ENCODE measurements at places on chromosomes 7 and 10.
A peak's percentile ranks its signal among the peaks of the same experiment; 100 is the strongest.

DNA sequence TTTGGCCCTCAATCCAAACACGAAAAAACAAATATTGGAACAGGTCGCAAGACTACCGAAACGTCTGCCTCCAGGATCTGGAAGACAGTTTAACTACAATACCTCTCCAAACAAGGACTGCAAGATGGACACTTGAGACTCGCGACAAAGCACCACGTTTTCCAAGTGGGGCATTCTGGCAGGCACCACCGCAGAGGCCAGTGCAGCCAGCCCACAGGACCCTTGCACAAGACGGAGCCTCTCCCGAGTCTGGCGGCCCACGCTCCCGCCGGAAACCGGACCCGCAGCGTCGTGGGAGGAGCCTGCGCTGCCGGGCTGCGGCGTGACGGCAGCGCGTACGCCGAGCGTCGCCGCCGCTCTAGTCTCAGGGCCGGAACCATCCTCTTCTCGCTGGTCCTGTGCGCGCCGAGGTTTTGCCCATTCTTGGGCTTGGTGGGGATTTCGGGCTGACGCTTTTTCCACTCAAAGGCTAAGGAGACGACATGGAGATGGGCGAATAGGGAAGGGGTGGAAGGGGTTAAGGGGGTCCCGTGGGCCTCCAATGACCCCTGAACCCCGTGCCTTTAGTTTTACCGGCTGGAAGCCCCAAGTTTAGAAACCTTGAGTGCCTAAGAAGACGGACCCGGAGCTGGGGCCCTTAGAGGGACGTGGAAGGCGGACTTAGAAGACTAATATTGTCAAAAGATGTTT, at the start of gene ORC5:
TSS of gene ORC5 (minus strand) at position 283 of the 690 bp plus-strand sequence. CDS start at position 174, 109 bp downstream.
- peak; percentile 72 for DNase-seq

DNA sequence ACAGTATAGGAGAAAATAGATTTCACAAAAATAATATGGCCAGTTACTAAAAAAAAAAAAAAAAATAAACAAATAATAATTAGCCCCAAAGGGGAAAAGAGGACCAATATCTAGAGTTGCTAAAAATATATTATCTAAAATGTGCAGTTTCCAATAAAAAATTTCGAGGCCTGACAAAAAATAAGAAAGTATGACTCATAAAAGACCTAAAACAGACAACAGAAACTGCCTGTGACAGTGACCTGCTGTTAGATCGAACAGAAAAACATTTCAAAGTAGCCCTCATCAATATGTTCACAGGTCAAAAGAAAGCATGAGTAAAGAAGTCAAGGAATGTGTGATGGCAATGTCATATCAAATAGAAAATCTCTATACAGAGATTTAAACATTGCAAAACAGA, 11.8 kb upstream of the TSPAN12 start:
- no peak for DNase-seq

GRCh38 chr7:28885771-28886170, 72.4 kb downstream of the TRIL start:
- DNase-seq: no peak

- DNase-seq: peak; percentile 65
Observed at GRCh38 chr7:151104411-151105235, 18.3 kb downstream of the AGAP3 start.

- peak; percentile 60 for DNase-seq
Observed at GRCh38 chr7:135980665-135981180, 3.6 kb upstream of the MTPN start.

DNA sequence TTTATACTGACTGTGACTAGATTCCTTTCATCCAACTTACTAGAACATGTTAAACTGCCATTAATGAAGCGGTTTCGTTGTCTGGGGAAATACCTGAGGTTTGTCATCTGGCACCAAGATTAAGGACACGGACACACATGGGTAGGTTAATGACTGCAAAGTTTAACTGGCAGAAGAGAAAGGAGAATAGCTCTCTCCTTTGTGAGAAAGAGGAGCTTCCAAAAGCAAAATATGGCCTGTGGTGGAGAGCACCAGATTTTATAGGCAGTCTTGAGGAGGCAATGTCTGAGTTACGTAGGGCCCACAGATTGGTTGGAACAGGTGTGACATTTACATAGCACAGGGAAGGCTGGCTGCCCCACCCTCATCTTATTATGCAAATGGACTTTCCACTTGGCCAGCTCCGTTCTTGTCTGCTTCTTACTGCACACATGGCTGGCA, 1193.0 kb upstream of the CELF2 start:
- DNase-seq: no peak

DNA sequence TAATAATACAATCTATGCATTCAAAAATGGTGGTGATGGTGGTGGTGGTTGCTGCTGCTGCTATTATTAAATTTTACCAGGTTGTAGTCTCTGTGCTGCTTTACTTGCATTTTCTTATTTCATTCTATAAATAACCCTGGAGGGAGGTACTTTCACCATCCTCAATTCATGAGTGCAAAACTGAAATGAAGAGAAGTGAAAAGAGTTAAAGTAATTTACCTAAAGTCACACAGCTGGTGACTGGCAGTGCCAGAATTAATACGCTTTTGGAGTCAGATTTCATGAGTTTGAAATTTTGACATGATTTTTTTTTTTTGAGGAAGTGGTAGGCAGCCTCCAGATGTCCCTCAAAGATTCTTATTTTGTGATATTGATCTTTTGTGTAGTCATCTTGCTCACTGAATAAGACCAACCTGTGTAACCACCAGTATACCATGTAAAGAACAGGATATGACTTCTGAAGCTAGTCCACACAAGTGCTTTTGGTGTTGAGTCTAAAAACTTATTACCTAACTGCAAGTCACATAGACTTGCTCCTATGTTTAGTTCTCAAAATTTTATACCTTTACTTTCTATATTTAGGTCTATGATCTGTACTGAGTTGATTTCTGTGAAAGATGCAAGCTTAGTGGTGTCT, 218.8 kb downstream of the ZWINT start:
- no peak for DNase-seq

DNA sequence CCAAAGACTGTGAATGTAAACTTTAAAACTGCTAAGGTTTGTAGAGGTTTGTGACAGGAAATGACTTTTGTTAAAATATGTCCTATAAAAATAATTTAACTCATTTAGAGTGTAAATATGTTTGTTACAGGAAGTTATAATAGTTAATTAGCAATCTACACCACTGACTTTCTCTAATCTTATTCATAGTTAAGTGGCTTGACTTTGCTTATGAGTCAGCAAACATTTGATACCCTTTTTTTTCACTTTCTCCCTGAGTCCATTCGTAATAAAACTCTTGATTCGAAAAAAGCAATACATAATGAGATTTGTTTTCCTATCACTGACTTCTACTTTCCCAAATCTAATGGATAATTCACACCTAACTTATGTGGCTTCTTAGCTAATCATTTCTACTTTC, 317.7 kb upstream of the SEMA3C start:
- DNase-seq: no peak

DNA sequence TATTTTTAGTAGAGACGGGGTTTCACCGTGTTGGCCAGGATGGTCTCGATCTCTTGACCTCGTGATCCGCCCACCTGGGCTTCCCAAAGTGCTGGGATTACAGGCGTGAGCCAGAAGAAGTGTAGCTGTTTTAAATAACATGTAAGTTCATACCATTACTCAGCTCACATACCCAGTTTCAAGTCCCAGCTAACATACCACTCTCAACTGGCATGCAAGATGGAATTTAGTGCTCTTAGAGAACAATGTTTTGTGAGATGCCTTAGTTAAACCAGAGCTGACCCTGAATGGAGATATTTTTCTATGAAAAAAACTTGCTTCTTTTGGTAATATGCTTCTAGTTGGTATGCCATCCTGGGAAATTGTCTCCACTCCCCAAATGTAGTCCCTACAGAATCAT, 37.3 kb downstream of the HBP1 start:
- no peak for DNase-seq

- DNase-seq: peak; percentile 86
Observed at GRCh38 chr10:98391578-98391991, 23.4 kb downstream of the PYROXD2 start.

GRCh38 chr10:53111529-53111928, 338.9 kb upstream of the MBL2 start:
- DNase-seq: no peak

DNA sequence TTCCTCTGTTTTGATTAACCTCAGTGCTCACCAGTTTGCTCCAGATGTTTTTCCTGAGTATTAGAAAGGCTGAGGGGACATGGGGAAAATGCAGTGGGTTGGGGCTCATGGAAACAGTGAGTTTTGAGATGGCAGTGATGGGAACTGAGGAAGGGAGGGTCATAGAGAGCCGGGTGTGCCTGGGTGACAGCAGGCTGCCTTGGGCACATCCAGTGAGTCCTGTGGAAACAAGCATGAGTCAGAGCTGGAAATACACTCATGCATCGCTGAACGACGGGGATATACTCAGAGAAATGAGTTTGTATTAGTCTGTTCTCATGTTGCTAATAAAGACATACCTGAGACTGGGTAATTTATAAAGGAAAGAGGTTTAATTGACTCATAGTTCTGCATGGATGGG, 202.2 kb downstream of the TMEM178B start:
- DNase-seq: no peak

GRCh38 chr7:138388673-138389491, 71.2 kb upstream of the TRIM24 start:
- no peak for DNase-seq

DNA sequence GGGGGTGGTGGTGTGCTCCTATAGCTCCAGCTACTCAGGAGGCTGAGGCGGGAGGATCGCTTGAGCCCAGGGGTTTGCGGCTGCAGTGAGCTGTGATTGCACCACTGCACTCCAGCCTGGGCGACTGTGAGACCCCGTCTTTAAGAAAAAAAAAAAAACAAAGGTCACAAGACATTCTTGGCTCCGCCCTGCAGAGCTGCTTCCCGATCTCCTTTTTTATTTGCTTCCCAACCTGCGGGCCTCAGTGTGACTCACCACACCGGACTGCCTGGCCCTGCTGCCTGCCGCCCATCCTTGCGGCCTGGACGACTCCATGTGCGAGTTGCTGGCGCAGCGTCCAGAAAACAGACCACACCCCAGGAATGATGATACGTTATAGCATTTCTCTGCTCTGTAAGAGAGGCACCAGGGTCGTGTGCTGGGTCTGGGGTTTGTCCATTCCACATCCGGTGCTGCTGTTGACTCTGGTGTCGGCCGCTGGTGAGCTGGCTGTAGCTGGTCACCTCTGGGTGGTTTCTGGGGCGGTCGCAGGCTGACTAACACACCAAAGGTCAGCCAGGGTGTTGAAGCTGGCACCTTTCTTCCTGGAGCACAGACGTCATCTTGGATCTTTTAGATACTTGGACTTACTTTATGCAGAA, 123.6 kb downstream of the TCF7L2 start:
- peak; percentile 98 for DNase-seq

DNA sequence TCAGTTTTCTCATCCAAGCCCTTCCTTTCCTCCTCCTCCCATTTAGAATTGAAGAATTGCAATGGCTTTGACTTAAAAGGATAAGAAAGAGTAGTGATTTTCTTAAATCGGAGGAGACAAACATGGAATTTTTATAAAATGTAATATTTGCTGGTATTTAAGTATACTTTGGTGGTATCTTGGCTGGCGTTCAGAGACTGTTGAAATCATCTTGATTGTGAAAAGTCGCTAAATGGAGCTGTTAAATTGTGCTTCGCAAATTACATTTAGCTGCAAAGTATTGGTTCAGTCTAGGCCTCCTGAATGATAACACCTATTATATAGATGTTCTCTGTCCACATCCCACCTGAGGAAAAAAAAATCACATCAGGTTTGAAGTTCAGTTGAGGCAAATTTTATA, 81.8 kb downstream of the ARID5B start:
- DNase-seq: no peak

DNA sequence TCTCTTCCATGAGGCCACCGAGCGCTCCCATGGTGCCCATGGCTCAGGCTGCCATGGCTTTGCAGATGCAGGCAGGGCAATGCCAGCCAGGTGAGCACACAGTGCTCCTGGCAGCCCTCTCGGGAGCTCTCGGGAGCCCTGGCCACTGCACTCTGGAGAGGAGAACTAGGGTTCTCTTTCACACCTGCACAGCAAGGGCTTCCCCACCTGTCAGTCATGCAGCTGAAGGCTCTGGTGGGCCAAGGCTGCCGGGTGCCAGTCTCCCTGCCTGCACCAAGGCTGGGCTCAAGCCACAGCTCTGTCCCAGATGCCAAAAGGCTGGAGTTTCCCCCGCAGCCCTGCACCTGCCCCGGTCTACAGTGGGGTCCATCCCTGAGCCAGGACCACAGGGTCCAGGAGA, 32.6 kb downstream of the NUDT1 start:
- no peak for DNase-seq

GRCh38 chr7:154929006-154929726, 73.8 kb downstream of the PAXIP1 start:
- DNase-seq: peak; percentile 10

- no peak for DNase-seq
Observed at GRCh38 chr7:113414401-113415035, 296.2 kb upstream of the SMIM30 start.

DNA sequence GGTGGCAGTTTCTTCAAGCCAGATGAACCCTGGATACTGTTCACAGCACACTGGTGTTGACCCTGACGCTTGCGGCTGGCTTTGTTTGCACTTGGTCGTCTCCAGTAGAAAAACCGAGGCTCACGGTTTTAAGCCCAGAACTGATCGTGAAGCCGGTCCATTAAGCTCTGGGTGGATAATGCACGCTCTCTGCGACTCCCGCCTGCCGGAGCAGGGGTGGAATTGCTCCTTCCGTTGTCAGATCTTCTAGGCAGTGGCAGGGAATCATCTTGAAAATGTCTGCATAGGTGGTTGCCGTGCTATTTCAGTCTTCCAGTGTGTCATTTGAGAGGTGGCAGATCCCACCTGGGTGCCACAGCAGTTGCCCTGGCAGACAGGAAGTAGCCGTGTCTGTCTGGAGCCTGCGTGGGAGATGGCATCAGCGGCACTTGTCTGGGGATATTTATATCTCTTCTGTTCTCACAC, 35.9 kb upstream of the AP5Z1 start:
- DNase-seq: peak; percentile 73

- DNase-seq: no peak
Observed at GRCh38 chr10:34175121-34175520, 640.0 kb downstream of the PARD3 start.

DNA sequence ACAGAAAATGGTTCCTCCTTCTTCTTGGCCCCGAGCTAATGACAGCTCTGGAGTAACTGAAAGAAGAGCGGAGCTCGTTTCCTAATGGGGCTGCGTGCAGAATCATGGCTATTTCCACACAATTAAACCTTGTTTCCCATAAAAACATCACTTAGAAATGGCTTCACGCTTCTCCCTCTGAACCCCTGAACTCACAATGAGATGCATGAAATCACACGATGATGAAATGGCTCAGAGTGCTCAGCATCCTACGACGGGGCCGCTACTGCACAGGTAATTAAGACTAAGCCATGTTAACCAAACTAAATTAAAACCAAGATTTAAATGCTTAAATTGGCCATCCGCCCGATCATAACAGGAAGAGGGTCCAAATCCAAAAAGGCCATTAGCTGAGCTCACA, 80.0 kb upstream of the DNAAF5 start:
- no peak for DNase-seq

- DNase-seq: no peak
Observed at GRCh38 chr7:29230871-29231345, 36.3 kb downstream of the CHN2 start.

- DNase-seq: peak; percentile 93
Observed at GRCh38 chr7:42236976-42237810, at the start of gene GLI3. GLI3 (minus strand) TSS chr7:42237209; CDS start chr7:42223253, 13,956 bp downstream.

GRCh38 chr10:48684792-48685623, at the start of gene WDFY4:
WDFY4 (plus strand) TSS chr10:48684873; CDS start chr10:48709733, 24,860 bp downstream.
- no peak for DNase-seq

- peak; percentile 65 for DNase-seq
Observed at GRCh38 chr10:86440874-86441843, 74.6 kb upstream of the GRID1 start.

GRCh38 chr7:35975851-35976454, 175.1 kb downstream of the SEPTIN7 start:
- peak; percentile 86 for DNase-seq
